Stimulated activated CD8-positive, alpha-beta memory T cell treated with anti-CD3 and anti-CD28 coated beads, Interleukin-2, amount 100 ng/mL, for 1 hour (primary cell): ENCODE measurements at places on chromosomes 2 and 18.

DNA sequence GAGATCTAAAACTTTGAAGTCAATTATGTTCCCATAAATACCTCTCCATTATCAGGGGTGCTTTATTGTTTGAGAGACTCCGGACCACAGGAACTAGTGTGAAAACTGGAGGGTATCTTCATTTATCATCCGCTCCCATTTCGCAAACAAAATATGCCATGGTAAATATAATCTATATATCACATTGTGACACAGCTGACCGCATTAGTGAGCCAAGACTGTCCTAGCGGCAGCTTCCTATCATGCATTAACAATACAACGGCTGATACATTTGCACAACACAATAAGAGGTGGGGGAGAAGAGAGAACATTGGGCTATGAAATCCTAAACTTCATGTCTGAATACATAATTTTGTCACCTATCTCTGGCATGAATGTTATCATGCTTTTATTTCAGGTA is 29.5 kb downstream of the BCL11A start:
- DNase-seq = no peak

- DNase-seq = no peak
Measured at GRCh38 chr2:85784474-85784986, 30.7 kb downstream of the ATOH8 start.

DNA sequence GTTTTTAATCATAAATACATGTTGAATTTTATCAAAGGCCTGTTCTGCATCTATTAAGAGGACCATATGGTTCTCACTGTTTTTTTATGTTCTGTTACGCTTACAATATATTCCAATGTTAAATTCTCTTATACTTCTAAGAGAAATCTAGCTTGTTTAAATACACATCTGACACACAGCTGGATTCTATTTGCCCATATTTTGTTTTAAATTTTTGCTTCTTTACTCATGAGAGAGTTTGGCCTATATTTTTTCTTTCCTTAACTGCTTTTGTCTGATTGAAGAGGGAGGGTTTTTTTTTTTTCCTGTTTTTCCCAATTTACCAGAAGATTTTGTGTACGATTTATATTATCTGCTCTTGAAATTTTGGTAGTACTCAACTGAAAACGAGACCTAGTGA is 34.9 kb downstream of the RNF144A start:
- no peak for DNase-seq

DNA sequence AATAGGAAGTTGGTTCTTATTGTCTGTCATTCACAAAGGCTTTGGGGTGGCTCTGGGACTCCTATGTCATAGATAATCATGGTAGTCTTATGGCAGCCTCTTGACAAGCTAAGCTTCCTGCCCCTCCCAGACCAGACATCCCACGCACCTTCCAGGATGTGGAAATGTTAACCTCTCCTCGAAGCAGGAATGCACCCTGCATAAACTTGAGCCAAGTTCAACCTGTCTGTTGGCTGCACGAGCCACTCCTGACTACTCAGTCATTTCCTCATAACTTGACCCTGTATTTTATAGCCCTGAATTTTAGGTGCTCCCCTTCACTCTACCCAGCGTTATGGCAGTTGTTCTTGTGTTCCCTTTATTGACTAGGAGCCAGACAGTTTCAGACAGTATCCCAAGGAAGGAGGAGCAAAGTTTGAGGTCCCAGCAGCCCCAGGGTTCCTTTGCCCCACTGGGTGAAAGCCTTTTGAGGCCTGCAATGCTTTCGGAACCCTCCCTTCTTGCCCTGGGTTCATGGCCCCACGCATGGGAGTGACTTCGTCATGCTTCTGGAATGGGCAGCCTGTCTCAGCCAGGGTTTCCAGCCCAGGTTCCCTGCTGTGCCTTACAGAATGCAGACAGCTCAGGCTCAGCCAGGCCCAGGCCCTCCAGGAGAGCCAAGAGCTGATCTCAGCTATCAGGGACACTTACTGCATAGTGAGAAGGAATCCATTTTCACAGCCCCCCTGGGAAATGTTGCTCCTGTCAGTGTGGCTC is 15.6 kb upstream of the INO80C start:
- no peak for DNase-seq

DNA sequence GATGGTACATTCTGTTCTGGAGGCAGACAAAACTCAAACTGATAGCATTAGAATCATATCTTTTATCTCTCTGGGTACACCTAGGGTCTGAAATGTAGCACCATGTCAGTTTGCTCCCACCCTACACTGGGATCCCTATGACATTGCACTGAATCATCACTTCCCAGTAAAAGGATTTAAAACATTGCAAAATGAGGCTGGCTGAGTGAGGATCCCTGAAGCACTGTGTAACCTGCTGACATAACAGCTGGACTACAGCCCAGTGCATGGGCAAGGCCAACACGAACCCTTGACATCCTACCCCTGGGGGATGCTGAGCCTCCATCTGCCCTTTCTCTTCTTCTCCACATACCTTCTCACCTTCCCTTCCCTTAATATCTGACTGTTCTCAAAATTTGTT is 253.2 kb downstream of the TTC32 start:
- DNase-seq = no peak

DNA sequence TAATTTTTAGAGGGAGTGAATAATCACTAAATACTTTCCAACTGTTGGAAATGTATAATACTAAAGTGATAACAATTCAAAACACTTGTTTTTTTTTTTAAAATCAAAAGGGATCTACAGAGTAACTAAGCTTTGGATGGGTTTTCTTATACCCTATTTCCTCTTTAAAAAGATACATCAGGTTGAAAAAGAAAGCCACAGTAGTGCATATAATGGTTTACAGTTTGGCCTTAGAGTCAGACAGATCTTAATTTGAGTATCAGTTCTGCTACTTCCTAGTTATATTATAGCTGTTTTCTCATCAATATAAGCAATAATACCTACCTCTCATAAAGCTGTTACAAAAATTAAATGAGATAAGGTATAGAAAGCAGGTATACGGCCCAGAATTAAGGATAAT is 28.5 kb downstream of the PSME4 start:
- no peak for DNase-seq

- no peak for DNase-seq
Measured at GRCh38 chr2:131045286-131046027, 47.8 kb downstream of the FAM168B start.

DNA sequence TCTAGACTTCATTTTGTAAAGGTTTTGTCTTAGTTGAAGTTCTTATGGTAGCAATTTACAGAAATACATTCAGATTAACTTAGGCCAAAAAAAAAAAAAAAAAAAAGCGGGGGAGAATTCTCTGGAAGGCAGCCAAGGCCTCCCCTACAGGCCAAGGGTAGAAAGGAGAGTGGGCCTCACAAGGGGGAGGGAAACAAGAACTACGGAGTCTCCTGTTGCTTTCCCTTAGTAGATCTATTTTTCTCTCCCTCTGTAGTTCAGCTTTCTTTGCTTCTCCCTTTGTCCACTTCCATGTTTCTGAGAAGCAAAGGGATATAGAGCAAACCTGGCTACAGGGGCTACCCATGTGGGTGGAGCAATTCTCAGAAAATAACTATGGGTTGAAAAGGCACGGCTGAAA is 2.4 kb upstream of the STK11IP start:
- DNase-seq = no peak
